ENCODE measurements at places on chromosomes 1 and 21.

- no peak for DNase-seq
Measured at GRCh38 chr1:205922314-205922713, 20.9 kb downstream of the SLC26A9 start.

DNA sequence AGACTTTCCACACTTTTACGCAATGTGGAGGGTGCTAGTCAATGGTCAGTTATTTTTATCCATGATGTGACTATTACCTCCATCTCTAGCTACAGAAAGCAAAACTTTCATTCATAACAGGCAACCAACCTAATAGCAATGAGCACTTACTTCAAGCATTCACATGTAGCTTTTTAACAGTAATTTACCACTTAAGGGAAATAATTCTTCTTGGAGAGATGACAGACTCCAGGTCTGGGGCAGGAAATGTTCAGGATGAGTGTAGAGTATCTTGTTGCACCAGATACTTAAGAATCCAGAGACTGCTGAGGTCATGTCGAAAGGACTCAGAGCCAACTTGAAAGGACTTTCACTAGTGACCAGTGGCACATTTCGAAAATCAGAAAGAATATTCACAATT is 347.6 kb downstream of the CHRM3 start:
- no peak for DNase-seq

DNA sequence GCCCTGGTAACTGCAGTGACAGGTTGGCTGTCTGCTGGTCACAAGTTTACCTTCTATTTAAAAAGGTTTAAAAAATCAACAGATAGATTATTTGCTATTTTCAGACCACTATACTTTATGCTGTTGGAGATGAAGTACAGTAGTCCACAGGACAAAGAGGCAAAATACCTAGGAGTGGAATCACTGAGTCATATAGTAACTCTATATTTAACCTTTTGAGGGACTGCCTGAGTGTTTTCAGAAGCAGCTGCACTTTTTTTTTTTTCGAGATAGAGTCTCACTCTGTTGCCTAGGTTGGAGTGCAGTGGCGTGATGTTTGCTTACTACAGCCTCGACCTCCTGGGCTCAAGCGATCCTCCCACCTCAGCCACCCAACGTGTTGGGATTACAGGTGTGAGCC is 11.7 kb downstream of the CNIH4 start:
- no peak for DNase-seq

GRCh38 chr1:206453111-206453510 is 17.2 kb upstream of the IKBKE start:
- DNase-seq, result no peak

DNA sequence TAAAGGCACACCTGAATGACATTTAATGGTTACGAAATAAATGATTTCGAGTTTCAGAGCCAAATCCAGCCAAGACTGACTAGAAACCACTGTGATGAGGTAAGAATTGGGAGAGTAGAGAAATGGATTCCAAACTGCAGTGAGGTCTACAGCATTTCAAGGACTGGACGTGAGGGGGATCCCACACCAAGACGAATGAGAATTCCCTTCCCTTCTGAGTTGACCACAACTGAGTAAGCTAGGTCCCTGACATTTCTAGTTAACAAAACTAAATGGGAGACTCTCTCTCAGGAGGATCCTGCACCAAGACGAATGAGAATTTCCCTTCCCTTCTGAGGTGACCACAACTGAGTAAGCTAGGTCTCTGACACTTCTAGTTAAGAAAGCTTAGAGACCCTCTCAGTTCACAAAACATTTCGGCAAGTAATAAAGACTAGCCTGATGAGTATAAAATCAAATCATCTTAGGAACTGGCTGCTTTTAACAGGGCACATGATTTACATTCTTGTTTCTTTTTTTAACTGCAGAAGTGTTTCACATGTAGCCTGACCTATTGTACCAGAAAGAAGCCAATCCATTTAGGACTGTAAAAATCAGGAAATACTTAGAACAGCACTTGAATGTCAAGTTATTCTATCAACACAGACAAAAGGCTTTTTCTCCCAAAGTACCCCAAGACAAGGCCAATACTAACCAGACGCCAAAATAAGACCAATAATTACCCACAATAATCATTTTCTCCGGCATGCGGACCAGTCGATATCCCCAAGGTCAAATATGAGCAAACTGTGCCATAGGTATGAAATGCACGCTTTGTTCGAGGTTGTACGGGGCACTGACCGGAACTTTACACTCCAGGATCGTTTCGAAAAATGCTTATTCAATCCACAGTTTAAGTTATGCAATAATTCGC is 1.4 kb upstream of the SPATA1 start:
- DNase-seq, result peak; percentile 19

GRCh38 chr1:239861985-239862384 is 229.7 kb upstream of the FMN2 start:
- DNase-seq, result no peak

DNA sequence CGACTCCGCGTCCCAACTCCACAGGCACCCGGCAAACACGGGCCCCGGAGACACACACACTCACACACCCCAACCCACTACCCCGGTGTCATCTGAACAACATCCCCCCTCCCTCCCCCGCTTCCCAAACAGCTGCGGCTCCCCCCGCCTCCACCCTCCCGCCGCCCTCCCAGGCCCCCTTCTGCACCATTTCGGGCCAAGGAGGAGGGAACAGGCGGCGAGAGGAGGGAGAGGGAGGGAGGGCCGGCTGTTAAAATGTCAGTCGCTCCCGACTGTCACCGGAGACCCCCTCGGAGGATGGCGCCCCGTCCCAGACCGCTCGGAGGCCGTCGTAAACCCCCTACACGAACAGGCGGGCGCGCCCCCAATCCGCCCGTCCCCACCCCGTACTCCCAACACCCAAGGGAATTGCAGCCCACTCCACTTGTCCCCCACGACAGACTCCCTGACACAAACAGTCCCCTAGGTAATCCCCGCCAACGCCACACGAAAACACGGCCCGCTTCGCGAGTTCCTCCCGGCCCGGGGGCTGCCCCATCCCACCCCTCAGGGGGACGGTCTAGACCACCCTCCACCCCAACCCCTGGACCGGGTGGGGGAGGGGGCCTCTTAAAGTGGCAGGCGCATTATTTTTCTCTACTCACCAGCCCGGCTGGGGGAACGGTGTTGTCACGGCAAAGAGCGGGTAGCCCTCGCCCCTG is 583 bp downstream of the MEF2D start:
- DNase-seq, result peak; percentile 60

Measured in CD4-positive, alpha-beta T cell treated with Interleukin-17A for 1 hour (primary cell).